Activated T-helper 2 cell treated with anti-CD3 and anti-CD28 coated beads, Interferon-gamma antibody, Interleukin-2, Interleukin-4, amounts not matched to agents 10 μg/mL and 5 μg/mL and 100 μg/mL, durations not matched to agents 14 hours and 24 hours and 36 hours (primary cell): ENCODE measurements at places on chromosomes 3 and 15. TPM values are rescaled to one million over a fixed set of nuclear protein-coding genes. Genes with fewer than 3 reads are reported as not detected.

The GOLGA8S gene
- total RNA-seq = 0.16 and 0.39 TPM in 2 replicates

The GOLGA6L2 gene
- total RNA-seq = not detected in 2 replicates

The UNC13C gene
- not detected in 2 replicates for total RNA-seq

The NTRK3 gene
- total RNA-seq = 0.51 and 0.73 TPM in 2 replicates
